Stimulated activated CD8-positive, alpha-beta memory T cell treated with anti-CD3 and anti-CD28 coated beads, Interleukin-7, amount 100 ng/mL, for 48 hours (primary cell): ENCODE measurements at places on chromosomes 7 and 10.

DNA sequence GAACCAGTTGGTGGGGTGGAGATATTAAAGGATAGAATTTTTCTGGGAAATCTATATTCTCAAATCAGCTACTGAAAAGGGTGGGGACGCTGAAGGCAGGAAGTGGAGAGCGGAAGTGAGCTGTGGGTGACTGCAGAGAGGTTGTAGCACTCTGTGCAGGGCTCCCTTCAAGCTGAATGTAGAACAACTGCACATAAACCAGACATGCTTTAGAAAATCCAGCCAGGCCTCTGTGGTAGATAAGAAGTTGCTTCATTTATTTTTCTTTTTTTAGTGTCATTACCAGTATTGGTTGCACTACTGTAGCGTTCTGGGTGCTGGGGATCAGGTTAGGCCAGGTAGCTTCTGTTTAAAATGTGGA is 127.8 kb downstream of the CELF2 start:
- peak; percentile 50 for DNase-seq

GRCh38 chr7:96244992-96245292 is 77.0 kb downstream of the SLC25A13 start:
- DNase-seq: no peak

DNA sequence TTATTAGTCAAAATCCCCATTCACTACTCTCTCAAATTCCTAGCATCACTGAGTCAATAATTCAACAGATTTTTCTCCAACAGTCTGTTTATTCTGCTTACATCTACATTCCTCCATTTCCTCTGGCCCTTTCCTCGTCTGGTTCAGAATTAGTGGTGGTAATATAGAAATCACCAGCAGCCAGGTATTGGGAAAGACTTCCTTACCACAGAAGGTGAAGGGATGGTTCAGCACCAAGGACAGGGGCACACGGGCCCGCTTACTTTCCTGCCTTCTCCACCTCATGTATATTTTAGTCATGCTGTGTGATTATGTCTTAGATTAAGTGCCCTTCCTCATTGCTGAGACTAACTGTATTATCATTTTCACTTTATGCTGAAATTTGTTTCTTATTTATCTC is 70.4 kb upstream of the APBB1IP start:
- no peak for DNase-seq

DNA sequence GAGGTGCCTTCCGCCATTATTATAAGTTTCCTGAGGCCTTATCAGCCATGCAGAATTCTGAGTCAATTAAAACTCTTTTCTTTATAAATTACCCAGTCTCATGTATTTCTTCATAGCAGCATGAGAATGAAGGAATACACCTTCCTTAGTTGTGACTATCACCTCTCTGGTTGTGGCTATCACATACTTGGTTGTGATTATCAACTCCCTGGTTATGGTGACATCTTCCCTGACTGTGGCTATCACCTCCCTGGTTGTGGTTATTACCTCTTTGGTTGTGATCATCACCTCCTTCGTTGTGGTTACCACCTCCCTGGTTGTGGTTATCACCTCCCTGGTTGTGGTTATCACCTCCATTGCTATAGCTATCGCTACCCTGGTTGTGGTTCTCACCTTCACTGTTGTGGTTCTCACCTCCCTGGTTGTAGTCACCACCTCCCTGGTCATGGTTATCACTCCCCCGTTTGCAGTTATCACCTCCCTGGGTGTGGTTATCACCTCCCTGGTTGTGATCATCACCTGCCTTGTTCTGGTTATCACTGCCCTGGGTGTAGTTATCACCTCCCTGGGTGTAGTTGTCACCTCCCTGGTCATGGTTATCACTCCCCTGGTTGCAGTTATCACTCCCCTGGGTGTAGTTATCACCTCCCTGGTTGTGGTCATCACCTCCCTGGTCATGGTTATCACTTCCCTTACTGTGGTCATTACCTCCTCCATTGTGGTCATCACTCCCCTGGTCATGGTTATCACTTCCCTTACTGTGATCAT is 105.9 kb downstream of the GPR26 start:
- DNase-seq: no peak

DNA sequence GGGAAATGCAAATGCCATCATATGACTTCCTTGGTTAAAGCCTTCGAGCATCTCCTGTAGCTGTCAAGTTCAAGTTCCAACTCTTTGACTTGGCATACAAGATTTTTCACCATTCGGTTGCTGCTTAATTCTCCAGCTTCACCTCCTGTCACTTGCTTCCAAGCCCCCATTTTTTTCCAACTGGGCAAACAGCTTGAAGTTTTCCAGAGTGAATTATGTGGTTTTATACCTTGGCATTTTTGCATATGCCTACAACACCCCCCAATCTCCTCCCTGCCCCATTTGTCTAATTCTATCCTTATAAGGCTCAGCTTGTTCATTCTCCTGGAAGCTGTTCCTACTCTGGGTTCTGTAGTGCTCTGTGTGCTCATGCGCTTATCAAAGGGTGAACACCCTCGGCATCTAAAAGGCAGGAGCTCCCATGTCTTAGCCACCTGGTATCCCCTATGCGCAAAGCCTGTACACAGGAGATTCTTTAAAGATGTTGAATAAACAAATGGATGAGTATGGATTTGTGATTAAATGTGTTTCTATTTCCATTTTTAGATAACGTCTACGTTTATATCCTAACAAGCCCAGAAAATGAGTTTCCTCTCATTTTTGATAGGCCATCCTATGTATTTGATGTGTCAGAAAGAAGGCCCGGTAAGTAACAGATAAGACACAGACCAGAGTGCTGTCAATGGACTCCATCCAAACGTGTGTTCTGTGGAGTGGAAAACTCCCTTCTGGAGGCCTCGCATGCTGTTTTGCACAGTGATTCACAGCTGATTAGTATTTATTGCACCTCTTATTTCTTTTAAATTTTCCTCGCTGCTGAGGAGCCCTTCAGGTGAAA is 52.5 kb downstream of the CDHR3 start:
- no peak for DNase-seq

DNA sequence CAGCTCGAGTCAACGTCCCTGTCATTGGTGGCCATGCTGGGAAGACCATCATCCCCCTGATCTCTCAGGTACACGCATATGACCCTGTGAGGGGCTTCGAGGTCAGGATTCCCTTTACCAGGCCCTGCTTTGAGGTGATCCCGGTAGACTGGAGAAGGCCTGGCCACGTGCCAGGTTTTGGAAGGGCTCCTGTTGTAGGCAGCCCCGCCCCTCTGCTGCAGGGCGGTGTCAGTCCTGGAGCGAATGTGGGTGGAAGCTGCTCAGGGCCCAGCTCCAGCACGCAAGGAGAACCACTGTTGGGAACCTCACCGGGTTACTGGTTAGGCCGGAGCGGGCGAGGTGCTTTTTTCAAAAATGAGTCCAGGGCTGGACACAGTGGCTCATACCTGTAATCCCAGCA is 15.6 kb downstream of the MDH2 start:
- no peak for DNase-seq

DNA sequence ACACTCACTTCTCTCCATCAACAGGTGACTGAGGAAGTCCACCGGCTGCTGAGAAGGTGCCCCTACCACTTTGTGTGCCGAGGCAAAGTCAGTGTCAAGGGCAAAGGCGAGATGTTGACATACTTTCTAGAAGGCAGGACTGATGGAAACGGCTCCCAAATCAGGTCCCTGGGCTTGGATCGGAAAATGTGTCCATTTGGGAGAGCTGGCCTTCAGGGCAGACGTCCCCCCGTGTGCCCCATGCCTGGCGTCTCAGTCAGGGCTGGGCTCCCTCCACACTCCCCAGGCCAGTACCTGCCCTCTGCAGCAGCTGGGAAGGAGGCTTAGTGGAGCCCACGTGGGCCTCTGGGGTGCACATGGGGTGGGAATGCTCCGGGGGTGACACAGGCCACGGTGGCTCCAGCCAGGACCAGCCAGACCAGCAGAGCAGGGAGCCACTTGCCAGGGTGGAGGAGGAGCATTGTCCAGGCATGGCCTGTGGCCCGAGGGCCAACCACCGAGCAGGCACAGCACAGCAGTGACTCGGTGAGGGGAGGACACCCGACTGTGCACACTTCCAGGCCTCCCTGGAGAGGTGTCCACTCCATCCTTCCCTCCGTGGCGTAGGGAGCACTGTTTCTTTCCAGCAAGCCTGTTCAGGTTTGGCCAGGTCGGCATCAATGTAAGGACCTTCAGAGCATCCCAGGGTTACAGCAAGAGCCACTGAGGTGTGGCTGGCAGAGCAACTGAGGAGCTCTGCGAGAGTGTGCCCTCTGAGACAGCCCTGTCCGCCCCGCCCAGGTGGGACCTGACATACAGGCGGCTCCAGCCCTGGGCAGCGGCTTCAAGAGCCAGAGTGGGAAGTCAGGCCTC is 139.7 kb downstream of the ADCY1 start:
- no peak for DNase-seq

DNA sequence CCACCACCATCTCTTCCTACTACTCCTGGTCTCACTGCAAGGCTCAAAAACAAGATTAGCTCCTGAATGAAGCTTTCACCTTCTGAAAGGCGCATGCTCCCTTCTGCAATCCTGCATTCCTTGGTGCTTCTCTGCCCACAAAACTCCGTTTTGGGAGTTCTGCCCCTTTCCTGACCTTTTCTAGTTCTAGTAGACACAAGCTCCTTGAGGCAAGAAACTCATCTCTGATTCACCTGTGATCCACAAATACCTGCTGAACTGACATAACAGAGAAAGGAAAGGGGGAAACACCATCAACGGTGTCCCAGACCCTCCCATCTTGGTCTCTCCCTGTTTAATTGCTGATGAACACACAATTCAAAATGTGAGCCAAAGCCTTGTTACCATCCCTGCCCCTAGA is 64.0 kb upstream of the EGR2 start:
- DNase-seq: no peak

DNA sequence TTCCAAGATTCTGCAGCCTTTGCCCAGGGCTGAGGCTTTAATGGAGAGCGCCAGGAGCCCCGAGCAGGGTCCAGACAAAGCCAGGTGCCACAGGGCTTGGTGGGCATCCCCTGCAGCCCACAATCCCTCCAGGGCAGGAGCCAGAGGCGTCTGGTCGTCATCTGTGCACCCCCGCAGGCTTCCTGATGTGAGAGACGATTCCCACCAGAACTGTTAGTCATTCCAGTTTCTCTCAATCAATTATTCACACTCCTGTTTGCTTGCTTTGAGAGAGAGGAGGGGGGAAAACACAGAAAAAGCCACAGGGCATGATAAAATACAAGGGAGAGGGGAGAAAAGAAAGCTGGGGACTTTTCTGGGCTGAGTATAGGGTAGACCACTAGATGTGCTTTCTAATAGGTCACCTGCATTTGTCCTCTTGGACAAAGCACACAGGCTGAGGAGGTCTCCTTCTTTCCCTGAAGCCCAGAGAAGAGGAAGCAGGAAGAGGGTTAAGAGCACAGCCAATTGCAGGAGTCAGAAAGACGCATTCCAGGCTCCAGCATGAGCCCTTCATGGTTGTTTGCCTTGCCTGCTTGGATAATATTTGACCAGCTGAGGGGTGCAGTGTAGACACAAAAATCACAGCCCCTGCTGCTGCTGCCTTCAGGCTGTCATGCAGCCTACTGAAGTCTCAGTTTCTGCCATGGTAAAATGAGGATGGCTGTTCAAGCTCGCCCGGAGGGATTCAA is 194.4 kb downstream of the PLXNA4 start:
- no peak for DNase-seq

DNA sequence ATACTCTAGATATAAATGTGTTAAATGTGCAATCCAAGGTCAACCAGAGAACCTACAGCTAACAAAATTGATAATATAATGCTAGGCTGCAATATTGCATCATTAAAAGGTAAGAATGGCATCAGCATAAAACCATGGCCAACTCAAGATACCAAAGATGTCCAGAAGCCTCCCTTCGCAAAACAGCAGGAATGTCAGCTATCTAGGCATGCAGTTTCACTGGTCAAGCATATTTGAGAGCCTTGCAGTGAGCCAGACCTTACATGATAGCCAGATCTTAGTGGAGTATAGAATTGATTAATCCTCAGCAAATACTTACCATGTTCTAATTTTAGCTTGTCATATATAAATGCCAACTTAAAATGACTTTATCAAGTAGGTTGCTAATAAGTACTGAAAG is 138.8 kb downstream of the ZEB1 start:
- DNase-seq: no peak

DNA sequence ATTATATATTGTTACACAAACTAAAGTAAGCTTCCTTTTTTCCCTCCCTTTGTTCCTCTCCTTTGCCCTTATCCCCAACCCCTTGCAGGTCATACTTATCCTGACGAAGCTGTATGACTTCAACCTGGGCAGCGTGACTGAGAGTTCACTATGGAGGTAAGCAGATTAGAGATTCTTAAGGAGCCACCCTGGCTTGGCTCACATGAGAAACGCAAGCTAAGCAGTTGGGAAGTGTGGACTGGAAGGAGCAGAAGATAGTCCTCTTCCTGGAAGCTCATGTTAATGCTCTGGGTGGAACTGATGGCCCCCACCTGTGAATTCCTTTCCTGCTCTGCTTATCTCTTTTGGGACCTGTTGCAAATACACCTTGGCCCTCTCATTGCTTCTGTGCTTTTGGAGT is 201.6 kb downstream of the SORCS3 start:
- no peak for DNase-seq

DNA sequence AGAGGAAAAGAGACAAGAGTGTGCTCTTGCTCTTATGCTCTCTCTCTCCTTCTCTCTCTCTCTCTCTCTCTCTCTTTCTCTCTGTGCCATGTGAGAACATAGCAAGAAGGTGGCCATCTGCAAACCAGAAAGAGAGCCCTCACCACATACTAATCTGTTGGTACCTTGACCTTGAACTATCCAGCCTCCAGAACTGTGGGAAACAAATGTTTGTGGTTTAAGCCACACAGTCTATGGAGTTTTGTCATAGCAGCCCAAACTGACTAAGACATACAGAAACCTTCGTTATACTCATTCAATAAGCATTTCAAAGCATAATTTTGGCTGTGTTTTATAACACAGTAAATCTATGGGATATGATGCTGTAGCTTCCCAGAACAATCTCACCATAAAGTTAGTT is 56.4 kb upstream of the PLPP4 start:
- DNase-seq: no peak

DNA sequence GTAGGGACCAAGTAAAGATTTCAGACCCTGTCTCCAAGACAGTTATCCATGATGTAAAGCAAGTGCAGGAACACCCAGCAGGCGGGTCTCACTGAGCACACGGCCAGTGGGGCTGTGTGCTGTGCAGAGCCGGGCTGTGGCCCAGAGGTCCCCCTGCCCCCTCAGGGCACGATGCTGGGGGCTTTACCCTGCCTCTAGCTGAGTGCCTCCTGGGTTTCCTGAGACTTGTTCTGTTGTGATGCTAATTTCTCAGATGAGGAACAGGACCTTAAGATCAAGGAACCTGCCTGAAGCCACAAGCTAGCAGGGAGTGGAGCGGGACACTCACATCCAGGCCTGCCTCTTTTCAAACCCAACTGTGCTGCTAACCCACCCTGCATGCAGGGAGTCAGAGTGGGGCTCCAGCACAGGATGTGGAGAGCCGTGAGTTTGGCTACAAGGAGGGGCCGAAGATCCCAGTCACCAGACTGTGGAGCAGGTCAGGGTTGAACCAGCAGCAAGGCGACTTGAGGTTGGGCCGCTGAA is 76.1 kb upstream of the LYZL2 start:
- DNase-seq: no peak
